ENCODE measurements at places on chromosomes 1 and 21.

GRCh38 chr1:85463731-85464496 lies 1.0 kb downstream of the DDAH1 start:
- DNase-seq: no peak

- DNase-seq: no peak
Measured at GRCh38 chr1:5109633-5110032, 455.2 kb downstream of the AJAP1 start.

DNA sequence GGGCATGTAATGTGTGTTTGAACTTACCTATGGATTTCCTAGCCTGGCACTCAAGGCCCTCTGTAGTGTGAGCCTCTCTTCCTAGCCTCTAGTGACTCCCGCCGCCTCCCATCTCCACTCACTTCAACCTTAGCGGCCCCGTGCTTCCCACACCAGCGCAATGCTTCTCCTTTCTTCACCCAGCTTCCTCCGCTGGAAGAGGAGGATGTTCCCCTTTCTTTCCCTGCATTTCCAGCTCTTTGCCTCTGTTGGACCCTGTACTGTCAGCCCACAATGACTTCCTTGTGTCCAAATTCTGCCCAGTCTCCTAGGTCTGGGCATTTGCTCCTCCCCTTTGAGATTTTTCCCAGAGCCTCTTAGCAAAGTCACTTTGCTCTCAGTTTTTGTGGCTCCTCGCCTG lies 138.1 kb upstream of the IRF2BP2 start:
- peak; percentile 64 for DNase-seq

- DNase-seq: peak; percentile 61
Measured at GRCh38 chr1:14871218-14871970, 272.9 kb downstream of the KAZN start.

DNA sequence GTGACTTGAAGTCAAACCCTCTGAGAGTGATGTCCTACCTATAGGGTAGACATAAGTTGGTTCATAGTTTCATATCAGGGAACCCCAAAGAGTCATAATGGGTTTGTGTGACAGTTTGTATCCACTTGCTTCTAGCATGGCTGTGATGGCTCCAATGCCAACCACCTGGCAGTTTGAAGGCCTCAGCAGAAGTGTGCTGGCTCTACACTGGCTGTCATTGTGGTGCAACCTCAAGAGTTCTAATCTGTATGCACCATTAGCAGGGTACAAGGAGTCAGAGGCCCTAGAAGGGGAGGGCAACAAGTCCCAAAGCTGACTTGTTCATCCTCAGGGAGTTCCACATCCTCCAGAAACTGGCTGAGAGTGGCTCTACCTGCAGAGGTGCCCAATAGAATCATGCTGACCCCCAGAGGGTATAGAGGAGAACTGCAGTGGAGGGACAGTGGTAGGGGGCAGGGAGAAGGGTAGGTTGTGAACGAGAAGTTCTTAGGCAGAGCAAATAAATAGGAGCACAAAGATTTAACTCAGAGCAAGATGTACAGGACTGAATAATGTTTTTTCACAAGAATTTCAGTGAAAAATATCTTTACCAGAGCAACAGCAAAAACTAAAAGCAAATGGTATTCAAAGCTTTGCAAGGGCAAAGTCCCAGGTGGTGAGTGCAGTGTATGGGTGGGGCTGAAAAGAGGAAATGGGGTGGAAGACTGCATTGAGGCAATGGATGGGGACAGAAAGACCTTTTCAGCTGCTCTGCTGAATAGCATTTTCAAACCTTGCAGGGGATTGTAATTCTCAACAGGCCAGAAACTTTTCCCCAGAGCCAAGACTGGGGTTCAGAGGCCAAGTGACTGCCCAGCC lies 3.2 kb downstream of the FCRL2 start:
- DNase-seq: no peak

DNA sequence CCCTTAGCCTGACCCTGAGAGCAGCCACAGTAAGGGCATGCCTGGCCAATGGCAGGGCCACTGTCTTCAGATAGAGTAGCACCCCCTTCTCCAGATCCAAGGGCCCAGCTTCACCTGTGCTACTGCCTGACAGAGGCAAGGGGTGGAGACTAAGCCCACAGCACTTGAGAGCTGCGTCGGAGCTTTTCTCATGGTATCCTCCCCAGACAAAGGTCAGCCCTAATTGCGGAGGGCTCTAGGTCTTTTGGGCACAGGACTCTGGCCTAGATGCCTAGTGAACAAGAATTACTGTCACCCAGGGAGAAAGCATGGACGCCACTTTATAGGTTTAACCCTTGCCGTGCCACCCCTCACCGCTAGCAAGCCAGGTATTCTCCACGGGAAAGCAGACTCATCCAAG lies 15.1 kb downstream of the KCNC4 start:
- no peak for DNase-seq

GRCh38 chr21:38400195-38400919 lies 97.9 kb downstream of the ERG start:
- no peak for DNase-seq

DNA sequence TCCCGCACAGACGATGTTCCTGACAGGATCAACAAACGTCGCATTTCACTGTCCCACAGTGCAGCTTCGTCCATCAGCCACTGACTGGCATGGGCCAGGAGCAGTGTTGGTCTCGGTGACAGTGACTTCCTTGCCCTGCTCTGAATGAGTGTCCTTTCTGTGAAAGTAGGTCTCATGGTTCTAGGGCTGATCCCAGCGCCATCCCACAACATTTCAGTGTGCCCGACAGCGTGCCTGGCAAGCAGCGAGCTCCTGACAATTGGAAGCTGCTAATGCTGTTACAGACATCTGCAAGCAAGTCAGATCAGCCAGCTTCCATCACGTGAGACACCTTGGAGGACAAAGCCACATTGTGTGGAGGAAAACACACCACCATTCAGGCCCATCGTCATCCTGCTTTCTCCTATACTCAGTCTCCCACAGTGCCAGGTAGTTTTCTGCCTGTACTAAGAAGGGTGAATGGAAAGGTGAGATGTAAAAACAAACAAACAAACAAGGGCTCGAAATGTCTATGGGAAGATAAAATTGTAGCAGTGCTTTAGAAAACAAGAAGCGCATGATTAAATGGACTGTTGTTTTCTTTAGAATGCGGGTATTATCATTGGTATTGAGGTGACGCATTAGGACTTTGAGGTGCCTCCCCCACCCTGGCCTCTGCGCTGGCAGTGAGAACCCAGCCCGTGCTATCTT lies 21.9 kb downstream of the ERRFI1 start:
- no peak for DNase-seq

GRCh38 chr1:78843111-78843510 lies 163.4 kb downstream of the ADGRL4 start:
- no peak for DNase-seq

- DNase-seq: peak; percentile 73
Measured at GRCh38 chr1:33050221-33051076, 13.8 kb upstream of the AK2 start.

All from suppressor macrophage (primary cell).